Stimulated activated CD8-positive, alpha-beta memory T cell treated with anti-CD3 and anti-CD28 coated beads, Interleukin-7, amount 100 ng/mL, for 24 hours (primary cell): ENCODE measurements at places on chromosomes 3 and 15.
A peak's percentile ranks its signal among the peaks of the same experiment; 100 is the strongest.

- DNase-seq: no peak
Measured at GRCh38 chr3:193563426-193563825, 8.7 kb upstream of the ATP13A4 start.

GRCh38 chr15:74725225-74725774 lies at the start of gene CYP1A1:
TSS of gene CYP1A1 (minus strand) at chr15:74725528. CDS start at chr15:74723097, 2,431 bp downstream.
- DNase-seq: peak; percentile 8

DNA sequence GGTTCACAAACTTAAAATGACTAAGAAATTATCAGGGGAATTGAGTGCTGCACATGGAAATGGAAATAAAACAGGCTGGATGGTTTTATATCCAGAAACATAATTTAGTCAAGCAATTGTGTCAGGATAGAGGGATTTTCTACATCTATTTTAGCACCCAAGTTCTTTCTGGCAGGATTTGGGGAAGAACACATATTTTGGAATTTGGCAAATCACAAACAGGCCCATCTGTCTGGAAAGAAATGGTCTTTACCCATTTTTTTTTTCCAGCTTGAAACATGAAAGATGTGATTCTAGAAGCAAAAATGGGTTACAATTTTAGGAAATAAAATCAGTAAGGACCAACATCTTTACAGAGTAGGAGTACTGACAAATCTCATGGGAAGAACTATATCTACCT lies 14.4 kb upstream of the UNC13C start:
- no peak for DNase-seq

DNA sequence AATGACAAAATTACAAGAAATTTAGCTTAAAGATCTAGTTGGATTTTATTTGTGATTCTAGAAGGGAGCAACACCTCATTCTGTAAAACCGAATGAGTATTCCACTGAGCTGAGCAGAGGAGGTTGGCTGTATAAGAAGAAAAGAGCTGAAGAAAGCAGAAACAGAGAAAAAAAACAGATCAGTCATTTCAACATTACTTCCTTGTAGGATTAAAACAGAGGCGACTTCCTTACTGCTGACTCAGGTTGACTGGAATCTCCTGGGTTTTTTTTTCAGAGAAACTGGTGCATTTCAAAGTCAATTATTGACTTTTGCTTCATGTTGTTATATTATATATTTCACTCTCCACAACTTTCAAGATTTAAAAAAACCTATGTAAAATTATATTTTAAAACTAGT lies 368.1 kb upstream of the UBE2E2 start:
- no peak for DNase-seq

- peak; percentile 68 for DNase-seq
Measured at GRCh38 chr3:112676659-112677234, 35.8 kb upstream of the CCDC80 start.

DNA sequence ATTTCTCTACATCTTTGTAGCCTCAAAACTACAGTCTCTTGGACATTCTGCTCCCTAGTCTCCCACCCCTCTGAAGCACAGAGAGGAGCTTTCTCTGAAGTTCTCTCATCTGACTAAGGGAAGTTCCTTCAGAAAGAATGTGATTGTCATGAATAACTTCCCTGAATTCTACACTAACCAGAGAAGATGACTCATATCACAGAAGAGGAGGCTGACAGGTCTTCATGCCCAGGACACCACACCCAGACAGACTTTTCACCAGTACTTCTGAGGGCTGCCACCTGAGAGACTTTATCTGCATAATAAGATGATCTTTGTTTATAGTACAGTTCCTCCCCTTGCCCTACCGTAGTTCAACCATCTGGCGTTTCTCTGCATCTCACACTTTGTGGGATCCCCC lies 52.8 kb downstream of the CDIN1 start:
- no peak for DNase-seq

- no peak for DNase-seq
Measured at GRCh38 chr15:36761132-36761847, 181.9 kb downstream of the CDIN1 start.

DNA sequence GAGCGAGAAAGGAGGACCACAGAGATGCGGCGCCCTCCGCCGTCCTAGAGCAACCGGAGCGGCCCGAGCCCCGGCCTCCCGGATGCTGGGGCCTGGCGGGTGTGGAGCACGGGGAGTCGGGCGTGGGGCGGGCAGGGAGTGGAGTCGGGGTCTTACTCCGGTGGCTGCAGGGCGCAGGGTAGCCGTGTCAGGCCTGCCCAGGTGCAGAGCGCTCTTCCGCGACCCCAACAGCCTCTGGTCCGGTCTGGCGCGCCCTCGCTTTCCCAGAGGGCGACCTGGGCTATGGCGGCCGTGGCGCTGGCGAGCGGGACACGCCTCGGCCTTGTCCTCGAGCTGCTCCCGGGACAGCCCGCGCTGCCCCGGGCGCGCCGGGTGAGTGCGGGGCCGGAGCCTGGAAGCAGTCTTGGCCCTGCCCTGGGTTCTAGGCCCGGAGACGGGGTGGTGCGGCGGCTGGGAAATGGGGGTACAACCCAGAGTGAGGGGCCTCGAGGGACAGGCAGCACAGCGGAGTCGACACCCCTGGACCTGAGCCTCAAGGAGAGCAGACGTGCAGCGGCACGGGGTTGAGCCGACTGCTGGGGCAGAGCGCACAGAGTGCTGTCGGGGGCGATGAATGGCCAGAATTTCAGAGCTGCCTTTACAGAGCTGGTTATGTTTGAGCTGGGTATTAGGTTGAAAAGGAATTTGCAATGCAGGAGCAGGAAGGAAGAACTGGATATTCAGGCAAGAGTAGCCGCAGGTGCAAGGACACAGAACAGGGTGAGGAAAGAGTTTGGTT lies at the start of gene ZNF662:
TSS of gene ZNF662 (plus strand) at position 73 of the 778 bp plus-strand sequence. CDS start 1,973 bp downstream, outside the sequence.
- no peak for DNase-seq

DNA sequence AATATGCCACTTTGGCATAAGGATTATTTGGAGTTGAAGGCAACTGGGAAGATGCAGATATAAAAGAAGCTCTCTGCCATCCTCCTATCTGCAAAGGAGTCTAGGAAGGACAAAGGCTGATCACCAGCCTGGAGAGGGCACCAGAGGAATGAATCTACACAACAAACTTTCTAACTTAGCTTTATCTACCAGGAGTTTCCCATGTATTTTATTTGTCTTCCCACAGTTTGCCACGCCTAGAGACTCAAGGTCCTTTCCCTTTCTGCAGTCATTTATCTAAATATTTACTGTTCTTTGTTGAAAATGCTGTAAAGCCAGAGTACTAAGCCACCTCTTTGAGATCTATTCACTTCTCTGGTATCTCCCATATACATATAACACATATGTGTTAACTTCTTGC lies 32.2 kb downstream of the GPR176 start:
- no peak for DNase-seq

DNA sequence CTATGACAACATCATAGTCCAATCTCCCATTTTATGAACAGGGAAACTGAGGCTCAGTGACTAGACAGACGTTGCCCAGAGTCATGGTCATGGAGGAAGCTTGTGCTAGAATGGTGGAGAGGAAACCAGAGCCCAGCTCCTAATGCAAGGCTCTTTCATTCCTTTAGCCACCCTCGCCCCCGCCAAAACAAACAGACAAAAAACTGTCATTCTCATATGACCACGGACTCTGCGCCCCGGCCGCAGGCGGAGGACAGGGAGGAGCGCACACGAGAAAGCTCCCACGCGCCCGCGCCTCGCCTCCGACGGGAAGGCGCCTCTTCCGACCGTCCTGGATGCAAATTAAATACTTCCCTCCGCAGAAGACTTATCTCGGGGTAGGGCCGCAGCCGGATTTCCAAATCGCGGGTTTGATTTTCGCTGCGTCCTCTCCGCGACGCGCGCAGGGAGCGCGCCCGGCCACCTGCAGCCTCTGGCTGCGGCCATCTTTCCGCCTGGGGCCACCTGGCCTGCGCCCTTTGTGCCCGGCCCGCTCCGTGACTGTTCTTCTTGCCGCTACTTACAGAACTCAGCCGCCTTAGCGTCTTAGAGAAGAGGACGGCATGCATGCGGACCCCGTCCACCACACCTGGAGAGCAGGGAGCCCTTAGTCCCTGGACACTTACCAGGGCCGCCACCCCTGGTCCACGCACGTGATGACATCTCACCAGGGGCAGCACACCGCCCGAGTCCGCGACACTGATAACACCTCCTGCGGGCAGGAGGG lies 670 bp upstream of the ATP13A3 start:
- no peak for DNase-seq

GRCh38 chr15:66862111-66862939 lies 160.3 kb downstream of the SMAD6 start:
- no peak for DNase-seq

DNA sequence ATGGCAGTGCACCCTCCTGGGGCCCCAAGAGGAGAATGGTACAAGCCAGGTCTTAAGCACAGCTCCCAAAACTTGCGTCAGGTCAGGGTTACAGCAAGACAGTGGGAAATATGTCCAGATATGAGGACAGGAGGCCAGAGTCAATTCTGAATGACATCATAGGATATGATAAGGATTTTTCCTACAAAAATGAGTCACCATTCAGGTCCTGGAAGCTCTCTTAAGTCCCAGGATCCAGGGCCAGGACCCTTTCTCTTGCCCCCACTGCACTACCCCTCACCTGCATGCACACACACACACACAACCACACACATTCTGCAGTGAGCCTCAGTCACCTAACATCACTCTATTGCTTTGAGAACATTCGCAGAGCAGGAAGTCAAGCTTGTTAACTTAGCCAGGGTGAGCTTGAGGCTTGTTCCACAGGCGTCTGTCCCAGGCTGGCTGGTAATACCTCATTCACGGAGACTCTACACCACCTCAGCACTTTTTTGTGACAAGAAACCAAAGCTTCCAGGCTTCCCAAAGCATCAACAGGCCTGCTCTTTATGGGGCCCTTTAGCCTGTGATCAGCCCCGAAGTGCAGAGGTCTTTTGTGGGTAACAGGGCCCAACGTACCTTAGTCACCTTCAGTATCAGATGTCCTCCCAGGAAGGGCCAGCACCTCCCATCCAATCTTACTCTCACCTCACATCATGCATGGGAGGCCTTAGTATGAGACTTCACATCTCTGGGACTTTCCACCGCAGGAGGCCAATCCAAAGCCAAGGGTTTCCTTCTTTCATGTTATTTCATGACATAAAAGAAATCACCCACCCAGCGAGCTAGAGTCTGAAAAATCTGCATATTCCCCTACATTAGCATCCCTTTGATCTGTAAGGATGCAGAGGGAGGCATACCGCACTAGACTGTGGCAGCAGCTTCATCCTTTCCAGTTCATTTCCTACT lies 74.0 kb upstream of the LIPC start:
- no peak for DNase-seq

GRCh38 chr3:191280111-191280510 lies 49.1 kb upstream of the CCDC50 start:
- no peak for DNase-seq

DNA sequence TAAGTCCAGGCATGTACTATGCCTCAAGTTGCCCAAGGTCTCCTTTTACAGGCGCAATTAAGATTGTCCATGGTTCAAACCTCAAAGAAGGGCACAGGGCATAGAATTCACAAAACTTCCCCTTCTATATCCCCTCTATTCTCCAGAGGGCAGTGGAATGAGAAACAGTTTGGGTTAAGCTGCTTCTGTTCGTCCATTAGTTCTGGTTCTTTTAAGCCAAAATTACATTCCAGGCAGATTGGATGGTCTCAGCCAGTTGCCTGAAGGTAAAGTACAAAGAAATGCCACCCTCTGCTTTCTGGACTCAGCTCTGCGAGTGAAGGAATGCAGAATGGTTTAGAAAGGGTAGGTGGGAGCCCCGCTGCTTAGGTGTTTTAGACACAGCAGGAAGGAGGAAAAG lies 200.7 kb downstream of the GREM1 start:
- DNase-seq: no peak

- DNase-seq: no peak
Measured at GRCh38 chr3:136120373-136121348, 75.5 kb downstream of the MSL2 start.

- DNase-seq: no peak
Measured at GRCh38 chr3:32180141-32180784, 58.2 kb upstream of the CMTM8 start.

DNA sequence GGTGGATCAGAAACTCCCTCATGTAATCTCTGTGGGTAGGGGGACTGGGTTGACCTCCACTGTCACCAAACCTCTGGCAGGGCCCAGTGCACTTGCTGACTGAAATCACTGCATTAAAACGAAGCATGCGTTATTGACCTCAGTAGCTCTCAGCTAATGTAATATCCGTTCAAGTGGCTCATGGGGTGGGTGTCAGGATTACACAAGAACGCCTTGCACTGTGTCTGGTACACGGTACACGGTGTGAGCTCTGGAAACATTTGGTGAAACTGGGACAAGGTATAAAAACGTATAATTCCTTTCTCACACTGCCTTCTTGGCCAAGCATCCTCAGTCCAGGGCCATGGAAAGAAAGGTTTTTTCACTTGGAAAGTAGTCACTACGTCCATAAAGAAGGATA lies 11.9 kb downstream of the LRTM1 start:
- DNase-seq: no peak

DNA sequence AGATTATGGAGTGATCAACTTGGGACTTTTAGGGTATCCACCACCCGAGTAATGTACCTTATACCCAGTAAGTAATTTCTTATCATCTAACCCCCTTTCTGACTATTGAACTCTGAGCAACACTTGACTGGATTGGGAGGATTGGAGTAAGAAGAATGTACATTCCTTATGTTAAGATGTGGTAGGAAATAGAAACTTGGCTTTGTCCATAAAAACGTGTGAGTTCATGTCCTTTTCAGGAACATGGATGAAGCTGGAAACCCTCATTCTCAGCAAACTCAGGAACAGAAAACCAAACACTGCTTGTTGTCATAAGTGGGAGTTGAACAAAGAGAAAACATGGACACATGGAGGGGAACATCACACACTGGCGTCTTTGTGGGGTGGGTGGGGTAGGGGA lies 112.3 kb downstream of the PTPRG start:
- no peak for DNase-seq

GRCh38 chr15:80736560-80736959 lies 41.5 kb downstream of the ABHD17C start:
- DNase-seq: no peak

DNA sequence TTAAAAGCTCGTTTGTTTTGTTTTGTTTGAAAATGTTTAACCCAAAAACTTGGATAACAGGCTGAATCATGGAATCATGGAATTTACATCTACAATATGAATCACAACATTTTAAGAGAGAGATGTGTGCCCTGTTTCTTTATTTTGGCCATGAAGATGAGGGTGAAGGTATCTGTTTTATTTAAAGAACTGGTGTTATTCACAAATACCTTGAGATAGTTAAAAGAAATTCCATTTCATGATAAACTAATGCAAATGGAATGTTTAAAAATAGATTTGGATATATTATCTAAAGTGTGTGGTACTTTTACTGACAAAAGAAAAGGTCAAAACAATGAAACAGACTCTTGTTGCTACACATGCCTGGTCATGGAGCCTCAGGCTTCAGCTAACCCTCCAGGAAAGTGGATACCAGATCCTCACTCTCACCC lies 486.0 kb upstream of the CFAP20DC start:
- DNase-seq: no peak

DNA sequence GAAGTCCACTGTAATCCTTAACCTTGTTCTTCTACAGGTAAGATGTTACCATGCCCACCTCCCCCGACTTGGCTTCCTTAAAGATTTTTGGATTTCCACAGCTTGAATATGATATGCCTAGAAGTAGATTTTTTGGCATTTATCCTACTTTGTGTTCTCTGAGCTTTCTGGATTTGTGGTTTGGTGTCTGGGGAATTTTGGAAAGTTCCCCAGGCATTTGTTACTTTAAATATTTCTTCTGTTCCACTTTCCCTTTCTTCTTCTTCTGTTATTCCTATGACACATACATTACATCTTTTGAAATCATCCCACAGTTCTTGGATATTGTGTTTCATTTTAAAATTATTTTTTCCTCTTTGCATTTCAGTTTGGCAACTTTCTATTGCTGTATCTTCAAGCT lies 122.1 kb upstream of the TMEM108 start:
- no peak for DNase-seq

- DNase-seq: no peak
Measured at GRCh38 chr3:181956122-181956521, 244.4 kb downstream of the SOX2 start.

GRCh38 chr3:148202386-148202785 lies 495.3 kb upstream of the AGTR1 start:
- DNase-seq: no peak
